Stimulated activated naive CD4-positive, alpha-beta T cell treated with Interleukin-2 at 50 U/mL for 16 hours (primary cell): ENCODE measurements at places on chromosomes 6 and 20.

DNA sequence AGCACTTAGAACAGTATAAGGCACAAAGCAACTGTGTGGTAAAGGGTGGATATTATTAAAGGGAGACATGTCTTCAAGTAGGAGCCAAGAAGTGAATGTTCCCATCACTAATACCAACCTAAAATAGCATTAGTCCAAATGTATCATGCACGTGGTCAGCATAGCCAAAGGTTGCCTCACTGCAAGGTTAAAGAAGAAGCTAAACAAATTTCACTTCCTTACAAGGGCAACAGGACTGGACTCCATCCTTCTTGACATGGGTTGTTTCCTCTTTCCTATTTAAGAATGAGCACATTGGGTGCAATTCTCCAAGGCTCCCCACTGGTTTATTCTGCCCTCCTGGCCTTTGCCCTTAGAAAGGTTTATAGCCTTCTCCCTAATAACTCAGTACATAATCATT lies 186.7 kb downstream of the PHACTR1 start:
- DNase-seq, result no peak

DNA sequence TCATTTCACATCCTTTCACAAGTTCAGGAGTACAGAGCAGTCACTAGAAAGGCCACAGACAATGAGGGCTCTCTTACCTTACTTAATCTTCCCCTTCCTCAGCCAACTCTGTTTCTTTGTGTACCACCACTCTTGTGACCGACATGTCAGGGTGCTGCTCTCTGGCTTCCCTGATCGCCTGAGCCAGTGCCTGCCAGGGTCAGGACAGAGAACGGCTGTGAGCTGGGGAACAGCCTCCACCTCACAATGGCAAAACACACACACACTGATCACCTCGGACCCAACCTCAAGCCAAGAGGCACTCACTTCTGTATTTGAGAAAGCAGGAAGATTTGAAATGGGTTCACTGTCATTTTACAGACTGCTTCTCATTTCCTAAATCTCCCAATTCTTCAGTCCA lies 30.8 kb downstream of the SMLR1 start:
- no peak for DNase-seq

DNA sequence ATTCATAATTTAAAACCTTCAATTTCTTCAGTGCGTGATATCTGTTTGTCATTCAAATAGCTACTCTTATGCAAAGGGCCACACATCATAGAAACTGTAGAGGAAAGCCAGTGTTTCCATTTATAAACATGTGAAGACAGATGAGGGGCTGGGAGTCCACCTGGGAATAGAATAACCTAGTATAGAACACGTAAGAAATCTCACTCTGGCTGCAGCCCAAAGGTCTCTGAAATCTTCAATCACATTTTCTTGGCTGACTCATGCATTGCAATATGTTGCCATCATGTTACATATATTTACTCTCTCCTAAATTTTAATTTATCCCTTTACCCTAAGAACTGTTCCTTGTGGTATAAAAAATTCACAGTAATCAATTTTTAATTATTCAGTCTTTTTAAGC lies 123.2 kb downstream of the ELOVL4 start:
- no peak for DNase-seq

DNA sequence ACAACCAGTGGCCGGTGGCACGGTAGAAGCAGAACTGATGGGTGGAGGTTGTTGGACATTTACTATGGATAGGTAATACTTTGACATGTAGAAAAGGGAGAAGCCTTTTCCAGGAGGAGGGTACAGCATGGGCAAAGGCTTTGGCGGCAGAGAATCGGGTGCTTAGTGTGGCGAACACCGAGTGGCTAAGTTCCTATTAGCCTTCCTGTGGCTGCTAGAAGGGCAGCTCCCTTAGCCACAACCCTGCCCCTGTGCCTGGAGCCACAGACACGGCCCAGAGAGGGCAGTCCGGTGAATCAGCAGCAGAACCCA lies 37.9 kb upstream of the TGM2 start:
- DNase-seq, result no peak
